Temporal lobe (tissue), 4 donors: ENCODE measurements at places on chromosomes 3 and 15. TPM values are rescaled to one million over a fixed set of nuclear protein-coding genes. Genes with fewer than 3 reads are reported as not detected.

The CHRNA7 gene
- total RNA-seq: 4.2 TPM

The DNAJA4 gene
- 23.1 TPM for total RNA-seq

The HEMK1 gene
- total RNA-seq: 2.5 TPM

The CYP8B1 gene
- total RNA-seq: not detected

The P2RY1 gene
- total RNA-seq: 11.6 TPM

The TNNC1 gene
- 0.49 TPM for total RNA-seq

The SLC30A4 gene
- 22.9 TPM for total RNA-seq

The SOX14 gene
- total RNA-seq: not detected

The ATP8B4 gene
- total RNA-seq: 4.4 TPM

The SLC12A1 gene
- 0.98 TPM for total RNA-seq

The CHRFAM7A gene
- 2.7 TPM for total RNA-seq

The CSPG5 gene
- total RNA-seq: 111 TPM

The SLCO2A1 gene
- 0.74 TPM for total RNA-seq

The WDR53 gene
- total RNA-seq: 5.4 TPM

The PRICKLE2 gene
- total RNA-seq: 78.7 TPM

The VIPR1 gene
- total RNA-seq: under 0.01 TPM

The FSTL1 gene
- 55.1 TPM for total RNA-seq

The XIRP1 gene
- total RNA-seq: not detected

The NEK10 gene
- total RNA-seq: 18.7 TPM
